EL (cell line): ENCODE measurements at places on chromosomes 2 and 18.

DNA sequence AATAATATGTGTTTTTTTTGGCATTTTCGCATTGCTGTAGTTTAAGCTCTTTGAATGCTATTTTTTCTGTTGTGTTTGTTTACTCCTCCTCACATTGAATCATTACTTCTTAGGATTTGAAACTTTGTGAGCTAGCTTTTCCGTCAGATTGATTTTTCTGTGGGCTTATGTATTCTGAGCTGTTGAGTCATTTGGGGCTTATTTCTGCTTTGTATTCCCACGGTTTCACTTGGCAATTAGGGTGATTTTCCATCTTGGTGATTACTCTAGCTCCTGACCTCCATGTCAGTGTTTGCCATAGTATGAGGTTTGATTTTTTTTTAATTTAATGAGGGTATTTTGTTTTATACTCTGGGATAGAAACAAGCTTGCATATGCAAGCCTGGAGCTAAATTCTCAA lies 200.0 kb downstream of the CCDC102B start:
- no peak for DNase-seq

- no peak for DNase-seq
Observed at GRCh38 chr2:126542247-126542646, 113.7 kb upstream of the GYPC start.

GRCh38 chr18:30163573-30163972 lies 879.0 kb downstream of the DSC3 start:
- no peak for DNase-seq

- DNase-seq = no peak
Observed at GRCh38 chr2:29394981-29395350, 279.8 kb downstream of the CLIP4 start.
